Skeletal muscle cell (primary cell): ENCODE measurements at places on chromosomes 2 and 18.

- no peak for DNase-seq
Observed at GRCh38 chr2:182186132-182186735, 200.6 kb downstream of the PPP1R1C start.

- DNase-seq: no peak
Observed at GRCh38 chr2:109501461-109501860, 112.3 kb downstream of the SEPTIN10 start.

- DNase-seq: no peak
Observed at GRCh38 chr2:33497221-33497650, 20.8 kb downstream of the RASGRP3 start.

GRCh38 chr2:219417374-219417773 is 803 bp upstream of the DES start:
- no peak for DNase-seq

GRCh38 chr2:181680055-181680936 is at the start of gene NEUROD1:
Gene NEUROD1 (minus strand): TSS chr2:181680517. CDS start chr2:181678860, 1,657 bp downstream.
- no peak for DNase-seq

DNA sequence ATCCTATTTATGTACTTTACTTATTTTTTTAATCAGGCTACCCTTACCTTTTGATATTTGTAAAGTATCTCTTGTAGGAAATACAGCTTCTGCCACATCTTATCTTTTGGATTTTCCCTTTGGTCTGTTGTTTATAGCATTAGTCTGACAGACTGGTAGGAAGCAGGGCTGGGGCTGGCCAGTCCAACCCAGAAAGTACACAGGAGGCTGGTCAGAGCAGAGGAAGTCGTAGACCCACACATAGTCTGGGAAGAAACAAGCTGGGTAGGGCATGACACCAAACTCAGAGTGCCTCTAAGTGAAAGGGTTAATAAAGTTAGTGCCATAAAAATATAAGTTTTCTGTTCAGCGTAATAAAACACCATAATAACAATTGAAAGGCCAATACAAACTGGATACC is 51.7 kb downstream of the BOLA3 start:
- DNase-seq: no peak

- no peak for DNase-seq
Observed at GRCh38 chr2:19697131-19697530, 204.7 kb downstream of the TTC32 start.
